ENCODE measurements at places on chromosomes 1 and 21.

DNA sequence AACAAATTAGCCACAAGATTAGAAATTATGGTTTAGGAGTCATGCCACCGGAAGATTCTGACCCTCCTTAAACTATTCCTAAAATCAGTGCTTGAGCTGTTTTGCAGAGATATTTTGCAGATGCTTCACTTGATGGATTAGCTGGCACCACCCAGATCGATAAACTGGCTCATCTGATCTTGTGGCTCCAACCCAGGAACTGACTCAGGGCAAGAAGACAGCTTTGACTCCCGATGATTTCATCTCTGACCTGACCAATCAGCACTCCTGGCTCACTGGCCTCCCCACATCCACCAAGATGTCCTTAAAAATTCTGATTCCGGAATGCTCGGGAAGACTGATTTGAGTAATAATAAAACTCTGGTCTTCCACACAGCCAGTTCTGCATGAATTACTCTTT lies 221.6 kb downstream of the RHOU start:
- no peak for DNase-seq

- no peak for DNase-seq
Measured at GRCh38 chr1:157639800-157640199, 41.9 kb upstream of the FCRL4 start.

- no peak for DNase-seq
Measured at GRCh38 chr1:12446593-12446992, 171.4 kb downstream of the DHRS3 start.

- DNase-seq = peak; percentile 32
Measured at GRCh38 chr1:22709891-22710700, 543 bp upstream of the EPHB2 start.

DNA sequence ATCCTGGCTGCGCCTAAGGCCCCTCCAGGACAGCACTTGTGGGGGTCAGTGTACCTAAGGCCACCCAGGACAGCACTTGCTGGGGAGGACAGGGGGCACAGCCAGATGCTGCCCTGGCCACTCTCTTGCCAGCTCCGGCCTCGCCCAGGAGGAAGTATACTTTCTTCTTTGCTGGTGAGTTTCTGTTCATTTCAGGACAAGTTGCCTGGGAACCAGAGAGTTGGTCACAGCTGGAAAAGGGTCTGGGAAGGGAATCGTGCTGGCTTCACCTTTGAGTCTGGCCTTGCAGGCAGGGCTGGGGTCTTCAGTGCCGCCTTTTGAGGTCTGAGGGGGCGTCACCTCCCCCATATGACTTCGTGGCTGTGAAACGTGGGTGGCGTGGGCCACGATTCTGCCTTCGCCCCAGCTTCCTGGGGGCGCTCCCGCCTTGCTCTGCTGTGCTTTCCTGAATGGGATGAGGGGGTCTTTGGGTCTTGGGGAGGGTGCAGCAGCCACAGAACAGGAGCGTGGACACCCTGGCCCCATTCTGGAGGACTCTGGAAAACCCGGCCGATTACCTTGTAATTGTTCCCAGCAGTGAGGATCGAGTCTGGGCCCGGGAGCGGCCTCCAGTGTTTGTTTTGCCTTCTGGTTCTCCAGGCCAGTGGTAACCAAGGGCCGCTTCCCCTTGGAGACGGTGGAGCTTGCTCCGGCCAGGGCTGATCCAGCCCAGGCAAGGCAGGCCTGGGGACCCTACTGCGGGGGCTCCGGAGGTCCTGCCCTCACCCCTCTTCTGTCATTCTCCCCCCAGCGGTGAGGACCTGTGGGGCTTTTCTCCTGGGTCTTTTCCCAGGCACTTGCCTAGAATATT lies 45.9 kb downstream of the SPSB1 start:
- DNase-seq = no peak

DNA sequence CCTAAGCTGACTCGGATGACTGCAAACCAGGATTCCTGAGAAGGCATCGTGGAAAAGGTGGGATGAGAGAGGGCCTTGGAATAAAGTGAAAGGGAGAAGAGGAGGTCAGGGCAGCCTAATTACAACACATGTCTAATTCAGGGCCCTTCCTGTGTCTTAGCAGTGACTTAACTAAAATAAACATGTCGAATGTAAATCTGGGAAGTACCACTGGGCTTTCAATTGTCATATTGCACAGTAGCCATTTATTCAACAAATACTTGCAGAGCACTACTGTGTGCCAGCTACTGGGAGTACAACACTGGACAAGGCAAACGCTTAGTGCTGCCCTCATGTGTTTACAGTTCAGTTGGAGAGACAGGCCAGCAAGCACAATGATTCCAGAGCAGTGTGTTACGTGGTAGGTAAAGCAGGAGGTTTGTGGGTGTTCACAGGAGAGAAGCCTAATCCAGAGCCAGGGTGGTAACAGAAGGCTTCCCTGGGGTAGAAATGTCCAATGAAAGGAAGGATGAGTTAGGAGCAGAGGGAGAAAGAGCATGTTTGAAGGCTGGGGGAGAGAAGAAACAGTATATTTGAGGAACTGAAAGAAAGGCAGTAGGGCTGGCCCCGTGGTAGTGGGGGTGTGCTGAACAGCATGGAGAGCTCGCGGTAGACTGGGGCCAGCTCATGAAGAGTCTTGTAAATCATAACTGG lies 38.0 kb upstream of the RASAL2 start:
- no peak for DNase-seq

GRCh38 chr1:164588516-164589341 lies 29.7 kb downstream of the PBX1 start:
- DNase-seq = no peak

DNA sequence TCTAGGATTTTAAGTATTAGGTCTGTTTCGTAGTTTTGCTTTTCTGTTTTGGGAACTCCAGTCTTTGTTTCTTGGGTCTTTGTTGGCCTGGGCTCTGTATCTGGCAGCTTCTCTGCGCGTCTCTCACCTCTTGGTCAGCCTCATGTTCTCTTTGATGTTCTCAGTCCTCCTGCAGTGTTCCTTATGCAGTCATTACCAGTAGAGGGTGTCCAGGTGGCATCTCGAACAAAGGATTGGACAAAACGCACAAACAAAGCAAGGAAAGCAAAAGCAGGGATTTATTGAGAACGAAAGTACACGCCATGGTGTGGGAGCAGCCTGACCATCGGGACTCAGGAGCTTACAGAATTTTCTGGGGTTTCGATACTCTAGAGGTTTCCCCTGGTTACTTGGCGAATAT lies 133.7 kb upstream of the COL6A1 start:
- no peak for DNase-seq

DNA sequence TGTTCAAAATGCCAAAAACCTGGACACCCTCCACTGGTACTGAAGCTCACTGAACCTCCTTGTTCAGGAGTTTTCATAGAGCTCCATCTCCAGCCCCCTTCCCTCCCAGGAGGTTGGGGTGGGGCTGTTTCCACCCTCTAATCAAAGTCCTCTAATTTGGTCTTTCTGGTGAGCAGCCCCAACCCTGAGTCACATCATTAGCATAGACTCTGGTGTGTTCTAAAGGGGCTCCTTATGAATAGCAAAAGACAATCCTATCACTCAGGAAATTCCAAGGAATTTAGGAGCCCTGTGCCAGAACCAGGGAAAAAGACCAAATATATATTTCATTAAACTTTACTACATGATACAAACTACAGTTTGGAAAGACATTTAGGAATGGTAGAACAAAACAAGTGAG lies 13.2 kb upstream of the UBE4B start:
- DNase-seq = no peak

DNA sequence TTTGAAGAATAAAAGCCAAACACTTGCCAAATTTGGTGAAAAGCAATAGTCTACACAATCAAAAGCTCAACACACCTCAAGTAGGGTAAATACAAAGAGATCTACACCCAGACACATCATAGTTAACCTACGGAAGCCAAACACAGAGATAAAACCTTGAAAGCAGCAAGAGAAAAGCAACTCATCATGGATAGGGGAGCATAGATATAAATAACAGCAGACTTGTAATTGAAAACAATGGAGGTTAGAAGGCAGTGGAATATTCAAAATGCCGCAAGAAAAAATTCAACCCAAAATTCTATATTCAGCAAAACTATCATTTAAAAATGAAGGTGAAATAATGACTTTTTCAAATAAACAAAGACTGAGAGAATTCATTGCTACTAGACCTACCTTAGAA lies 105.1 kb downstream of the ITSN1 start:
- no peak for DNase-seq

DNA sequence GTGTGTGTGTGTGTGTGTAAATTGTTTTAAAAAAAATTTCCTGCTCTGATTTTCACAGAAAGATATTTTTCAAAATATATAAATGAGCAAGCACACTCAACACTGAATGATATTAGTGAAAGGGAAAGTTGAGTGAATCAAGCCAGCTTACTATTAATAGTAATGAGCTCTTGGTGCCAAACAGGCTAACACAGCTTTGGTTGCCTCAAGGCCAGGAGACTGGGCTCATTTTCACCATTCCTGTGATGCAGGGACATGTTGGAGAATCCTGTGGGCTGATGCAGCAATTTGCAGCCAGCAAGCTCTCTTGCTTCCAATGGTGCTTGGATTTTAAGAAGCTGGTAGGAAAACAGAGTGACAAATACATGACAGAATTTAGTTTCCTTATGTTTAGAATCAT lies 30.2 kb downstream of the PLA2G4A start:
- no peak for DNase-seq

DNA sequence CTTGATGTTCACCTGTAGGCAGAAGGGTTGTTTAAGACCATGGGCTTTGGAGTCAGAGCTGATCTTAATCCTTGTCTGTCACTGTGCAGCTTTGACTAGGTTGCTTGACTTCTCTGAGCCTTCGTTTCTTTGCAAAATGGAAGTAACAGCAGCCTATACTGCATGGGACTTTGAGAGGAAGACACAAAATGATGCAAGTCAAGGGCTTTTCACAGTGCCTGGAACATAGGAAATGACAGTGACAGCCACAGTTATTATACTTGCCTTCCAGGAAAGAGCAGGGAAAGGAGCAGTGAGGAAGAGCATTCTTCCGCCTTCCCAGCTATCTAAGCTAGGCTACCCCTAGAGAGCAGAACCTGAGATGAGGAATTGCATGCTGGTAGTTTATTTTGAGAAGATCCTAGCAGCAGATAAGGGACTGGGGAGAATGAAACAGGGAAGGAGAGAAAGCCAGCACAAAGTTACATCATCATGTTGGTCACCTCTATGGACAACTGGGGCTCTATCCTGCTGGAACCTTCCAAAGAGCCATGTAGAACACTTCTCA lies 3.1 kb downstream of the CSF3R start:
- no peak for DNase-seq

DNA sequence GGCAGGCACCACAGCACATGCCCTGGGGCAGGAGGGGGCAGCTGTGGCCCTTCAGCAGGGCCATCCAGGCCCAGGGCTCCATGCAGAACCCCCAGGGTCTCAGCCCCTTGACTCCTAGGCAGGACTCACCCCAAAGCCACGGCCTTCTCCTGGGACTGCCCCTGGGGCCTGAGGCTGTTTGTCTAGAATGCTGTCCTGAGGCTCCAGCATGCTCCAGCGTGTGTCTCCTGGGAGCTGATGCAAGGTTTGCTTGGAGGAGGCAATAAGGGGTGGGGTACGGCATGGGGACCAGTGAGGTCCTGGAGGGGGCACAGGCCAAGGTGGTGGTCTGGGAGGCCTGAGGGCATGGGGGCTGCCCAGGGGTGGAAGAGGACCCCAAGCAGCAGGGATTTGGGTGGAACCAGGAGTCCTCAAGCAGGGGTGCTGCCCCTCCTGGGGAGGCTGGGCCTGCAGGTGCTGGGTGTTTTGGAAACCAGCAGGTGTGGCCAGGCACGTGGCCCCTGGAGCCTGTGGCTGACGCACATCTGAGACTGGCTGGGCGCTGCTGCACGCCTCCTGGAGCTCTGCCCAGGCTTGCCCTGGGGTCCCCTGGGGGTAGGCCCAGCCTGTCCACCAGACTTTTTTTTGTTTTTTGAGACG lies 7.8 kb upstream of the CALML6 start:
- DNase-seq = peak; percentile 54

DNA sequence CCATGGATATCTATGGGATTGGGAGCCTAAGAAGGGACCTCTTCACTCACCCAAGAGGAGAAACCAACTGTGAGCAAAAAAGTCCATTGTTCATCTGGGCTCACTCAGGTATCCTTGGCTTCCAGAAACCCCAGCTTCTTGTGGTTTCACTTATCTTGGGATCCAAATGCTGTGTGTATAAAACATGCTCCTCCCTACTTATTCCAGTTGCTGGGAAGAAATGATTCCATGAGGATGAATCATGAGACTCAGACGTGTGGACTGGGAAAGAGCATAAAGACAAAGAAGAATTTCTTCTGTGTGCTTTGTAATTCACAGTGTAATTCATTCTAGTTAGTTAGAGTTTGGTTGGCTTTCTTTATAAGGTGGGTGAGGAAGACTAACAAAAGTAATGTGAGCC lies 283.7 kb downstream of the ZNF648 start:
- DNase-seq = no peak

GRCh38 chr1:194570476-194570875 lies 1384.1 kb upstream of the B3GALT2 start:
- DNase-seq = no peak

GRCh38 chr1:41583658-41584547 lies 99.4 kb upstream of the EDN2 start:
- no peak for DNase-seq

- DNase-seq = no peak
Measured at GRCh38 chr1:42756956-42757891, 9.6 kb downstream of the P3H1 start.

DNA sequence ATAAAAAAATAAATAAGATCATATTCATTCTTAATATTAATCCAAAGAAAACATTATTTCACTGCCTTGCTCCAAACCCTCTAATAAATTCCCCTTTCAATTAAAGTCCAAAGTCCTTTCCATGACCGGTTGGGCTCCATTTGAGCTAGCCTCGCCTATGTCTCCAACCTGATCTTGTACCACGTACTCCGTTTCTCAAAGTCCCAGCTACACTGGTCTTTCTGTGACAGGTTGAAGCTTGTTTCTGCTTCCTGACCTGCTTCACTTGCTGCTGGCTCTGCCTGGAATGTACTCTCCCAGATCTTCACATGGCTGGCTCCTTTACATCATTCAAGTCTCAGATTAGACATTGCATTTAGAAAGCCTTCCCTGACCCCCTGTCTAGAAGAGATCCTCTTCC lies 16.4 kb downstream of the RPL5 start:
- no peak for DNase-seq

- peak; percentile 66 for DNase-seq
Measured at GRCh38 chr1:110674337-110675059, at the start of gene KCNA3. Gene KCNA3, minus strand, starts transcription at chr1:110674940. Its CDS starts 131 bp downstream, at chr1:110674809.

DNA sequence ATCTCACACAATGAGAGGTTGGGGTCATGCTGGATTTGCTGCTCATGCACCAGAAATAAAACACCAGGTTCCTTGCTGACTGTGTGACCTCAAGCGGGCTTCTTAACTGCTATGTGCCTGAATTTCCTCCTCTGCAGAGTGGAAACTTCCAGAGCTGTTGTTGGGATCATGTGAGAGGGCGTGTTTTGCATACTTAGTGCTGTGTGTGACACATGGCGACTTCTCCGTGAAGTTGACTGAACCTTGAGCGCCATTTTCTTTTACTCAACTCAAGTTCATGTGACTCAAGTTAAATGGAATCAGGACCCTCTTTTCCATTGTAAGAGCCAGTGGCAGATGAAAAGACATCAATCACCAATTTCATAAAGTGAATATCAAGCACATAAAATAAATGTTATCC lies 224.0 kb downstream of the KIF26B start:
- DNase-seq = no peak

- DNase-seq = no peak
Measured at GRCh38 chr1:71116729-71117128, 35.9 kb upstream of the ZRANB2 start.

All from NCI-H1930 (cell line).